ENCODE measurements at places on chromosomes 11 and 22.

- no peak for DNase-seq
These were observed 63.3 kb upstream of the PHF21B start for GRCh38 chr22:45073064-45073463.

- no peak for DNase-seq
These were observed 78.2 kb downstream of the FAM76B start for GRCh38 chr11:95711162-95711944.

DNA sequence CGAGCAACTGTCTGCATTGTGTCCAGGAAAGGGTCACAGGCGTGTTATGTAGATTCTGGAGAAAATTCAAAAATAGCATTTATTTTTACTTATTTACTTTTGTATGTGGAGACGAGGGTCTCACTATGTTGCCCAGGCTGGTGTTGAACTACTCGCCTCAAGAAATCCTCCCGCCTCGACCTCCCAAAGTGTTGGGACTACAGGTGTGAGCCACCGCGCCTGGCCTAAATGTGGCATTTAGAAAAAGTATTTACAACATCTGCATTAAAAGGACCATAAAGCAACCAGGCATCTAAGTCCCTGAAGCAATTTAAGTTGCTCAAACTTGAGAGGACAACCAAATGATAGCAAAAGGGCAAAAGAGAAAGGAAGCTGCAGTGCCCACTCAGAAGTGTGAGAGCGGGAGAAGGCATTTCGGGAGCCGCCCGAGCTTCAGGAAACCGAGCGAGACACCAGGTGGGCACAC lies 595 bp downstream of the TRIM66 start:
- DNase-seq, result no peak

GRCh38 chr11:133955081-133955891 lies 1.5 kb downstream of the IGSF9B start:
- DNase-seq, result no peak

- no peak for DNase-seq
These were observed 77.2 kb upstream of the AKIP1 start for GRCh38 chr11:8833568-8834315.

- DNase-seq, result no peak
These were observed 30.2 kb upstream of the B3GAT1 start for GRCh38 chr11:134442246-134442645.

- DNase-seq, result no peak
These were observed 22.6 kb downstream of the DAGLA start for GRCh38 chr11:61702701-61703312.

DNA sequence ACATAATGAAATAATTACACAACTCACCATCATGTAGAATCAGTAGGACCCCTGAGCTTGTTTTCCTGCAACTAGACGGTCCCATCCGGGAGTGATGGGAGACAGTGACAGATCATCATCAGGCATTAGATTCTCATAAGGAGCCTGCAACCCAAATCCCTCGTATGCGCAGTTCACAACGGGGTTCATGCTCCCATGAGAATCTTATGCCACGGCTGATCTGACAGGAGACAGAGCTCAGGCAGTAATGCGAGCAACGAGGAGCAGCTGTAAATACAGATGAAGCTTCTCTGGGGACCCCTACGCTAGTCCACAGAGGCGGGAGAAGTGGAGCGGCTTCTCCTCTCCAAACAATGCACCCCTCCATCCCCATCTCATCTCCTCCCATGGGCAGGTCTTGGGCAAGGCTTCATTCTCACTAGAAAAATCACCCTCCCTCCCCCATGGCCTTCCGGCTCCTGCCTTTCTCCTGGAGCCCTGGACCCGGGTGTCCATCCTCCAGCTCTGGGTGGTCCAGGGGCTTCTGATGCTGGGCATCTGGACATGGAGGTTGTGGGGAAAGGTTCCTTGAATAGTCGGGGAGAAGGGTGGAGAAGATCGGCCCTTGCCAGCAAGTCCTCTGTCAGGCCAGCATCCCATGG lies 16.2 kb upstream of the RAC2 start:
- DNase-seq, result no peak

GRCh38 chr11:86596861-86597586 lies 75.4 kb downstream of the ME3 start:
- DNase-seq, result no peak

DNA sequence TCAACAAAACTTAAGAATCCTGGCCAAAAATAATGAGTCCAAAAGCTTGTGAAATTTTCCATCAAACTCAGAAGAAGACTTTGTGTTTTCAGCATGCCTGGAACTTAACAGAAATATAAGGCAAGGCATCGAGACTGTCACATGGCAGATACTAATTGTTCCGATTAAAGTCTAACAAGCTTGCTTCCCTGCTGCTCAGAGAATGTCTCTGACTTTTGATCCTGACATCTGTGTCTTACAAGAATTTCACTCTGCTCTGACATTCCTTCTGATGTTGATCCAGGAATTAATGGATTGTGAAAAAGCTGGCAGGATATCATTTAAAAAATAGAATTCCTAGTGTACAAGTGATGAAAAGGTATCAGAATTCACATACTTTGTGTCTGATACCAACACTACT lies 170.2 kb downstream of the DCDC1 start:
- DNase-seq, result no peak

- DNase-seq, result no peak
These were observed 135.8 kb upstream of the NECTIN1 start for GRCh38 chr11:119864836-119865235.

DNA sequence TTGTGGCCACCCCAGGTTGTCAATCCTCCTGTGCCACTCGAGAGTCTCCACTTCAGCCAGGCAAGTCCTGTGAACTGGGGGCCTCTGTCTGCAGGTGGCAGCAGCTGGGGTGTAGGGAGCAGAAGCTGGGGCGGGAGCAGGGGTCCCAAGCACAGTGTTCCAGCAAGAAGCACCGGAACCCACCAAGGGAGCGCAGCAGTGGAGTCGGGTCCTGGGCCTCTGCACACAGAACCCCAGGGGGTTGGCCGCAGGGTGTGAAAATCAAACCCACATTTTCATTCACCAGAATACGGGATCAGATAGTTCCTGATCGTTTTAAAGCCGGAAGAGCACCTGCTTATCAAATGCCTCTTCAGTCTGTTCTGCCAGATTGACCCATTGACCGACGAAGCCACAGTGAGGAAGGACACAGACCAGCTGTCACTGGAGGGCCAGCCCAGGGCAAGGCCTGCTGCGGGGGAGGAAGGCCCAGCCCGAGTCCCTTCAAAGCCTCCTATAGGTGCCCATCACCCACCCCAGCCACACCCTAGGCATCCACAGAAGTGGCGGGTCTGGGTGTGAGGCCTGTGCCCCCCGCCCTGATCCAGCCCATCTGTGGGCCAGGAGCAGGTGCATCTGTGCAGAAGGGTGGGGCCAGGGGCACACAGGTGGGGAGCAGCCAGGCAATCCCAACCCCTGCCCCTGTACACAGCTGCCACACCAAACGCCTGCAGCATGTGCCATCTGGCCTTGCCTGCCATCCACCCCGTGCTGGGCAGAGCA lies 34.1 kb downstream of the RSPH14 start:
- no peak for DNase-seq
